HFF-Myc (cell line): ENCODE measurements at places on chromosomes 11 and 22.

GRCh38 chr11:9760193-9760575 is 96.3 kb downstream of the SWAP70 start:
- no peak for DNase-seq

GRCh38 chr11:62923601-62924411 is 2.6 kb upstream of the CHRM1 start:
- no peak for DNase-seq

DNA sequence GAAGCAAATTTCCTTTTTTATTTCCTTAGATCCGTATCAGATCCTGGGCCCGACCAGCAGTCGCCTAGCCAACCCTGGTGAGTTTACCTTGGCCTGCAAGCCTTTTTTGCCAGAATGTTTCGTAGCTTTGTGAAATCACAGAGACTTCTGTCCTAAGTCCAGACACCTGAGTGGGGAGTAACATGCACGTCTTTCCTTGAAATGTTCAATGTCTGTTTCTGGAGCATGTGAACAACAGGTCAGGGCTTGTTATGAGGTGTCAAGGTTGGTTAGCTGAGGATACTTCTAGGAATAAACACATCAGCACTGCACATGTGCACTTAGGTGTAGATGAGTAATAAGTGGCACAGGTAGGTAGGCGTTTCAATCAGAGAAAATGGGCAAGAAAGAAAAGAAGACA is 58.0 kb downstream of the KCNJ1 start:
- DNase-seq = no peak

DNA sequence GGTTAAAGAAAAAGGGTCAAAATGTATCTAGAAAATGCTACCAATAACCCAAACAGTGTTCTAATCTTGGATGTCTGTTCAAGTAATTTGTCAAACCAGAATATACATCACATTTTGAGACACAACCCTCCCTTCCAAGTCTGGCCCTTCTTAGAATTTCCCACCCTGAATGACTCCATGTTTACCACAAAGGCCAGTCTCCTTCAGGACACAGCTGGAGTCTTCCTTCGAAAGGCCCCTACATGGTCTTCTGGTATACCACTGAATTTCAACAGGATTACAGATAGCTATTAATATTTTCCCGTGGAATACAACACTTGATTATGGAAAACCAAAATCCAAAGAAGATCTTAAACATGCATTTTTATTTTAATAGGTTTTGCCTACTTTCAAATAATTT is 10.2 kb downstream of the CCDC34 start:
- DNase-seq = no peak

DNA sequence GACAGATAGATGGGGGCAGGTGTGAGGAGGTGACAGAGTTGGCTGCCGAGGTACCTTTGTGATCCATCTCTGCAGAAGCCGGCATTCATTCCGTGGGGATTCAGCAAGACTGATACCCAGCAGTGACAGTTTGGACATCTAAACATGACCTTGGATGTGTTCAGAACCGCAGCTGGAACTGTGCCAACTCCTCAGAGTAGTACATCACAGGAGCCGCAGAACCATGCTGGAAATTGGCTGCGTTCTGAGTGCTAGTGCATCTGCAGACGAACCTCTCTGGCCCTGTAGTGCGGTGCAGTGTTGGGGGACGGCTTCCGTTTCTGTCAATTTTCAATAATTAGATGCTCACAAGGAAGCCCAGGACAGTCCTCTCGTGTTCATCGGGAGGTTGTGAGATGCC is 772.1 kb downstream of the NTM start:
- no peak for DNase-seq

- DNase-seq = no peak
Observed at GRCh38 chr22:50698546-50698945, 25.9 kb downstream of the SHANK3 start.

DNA sequence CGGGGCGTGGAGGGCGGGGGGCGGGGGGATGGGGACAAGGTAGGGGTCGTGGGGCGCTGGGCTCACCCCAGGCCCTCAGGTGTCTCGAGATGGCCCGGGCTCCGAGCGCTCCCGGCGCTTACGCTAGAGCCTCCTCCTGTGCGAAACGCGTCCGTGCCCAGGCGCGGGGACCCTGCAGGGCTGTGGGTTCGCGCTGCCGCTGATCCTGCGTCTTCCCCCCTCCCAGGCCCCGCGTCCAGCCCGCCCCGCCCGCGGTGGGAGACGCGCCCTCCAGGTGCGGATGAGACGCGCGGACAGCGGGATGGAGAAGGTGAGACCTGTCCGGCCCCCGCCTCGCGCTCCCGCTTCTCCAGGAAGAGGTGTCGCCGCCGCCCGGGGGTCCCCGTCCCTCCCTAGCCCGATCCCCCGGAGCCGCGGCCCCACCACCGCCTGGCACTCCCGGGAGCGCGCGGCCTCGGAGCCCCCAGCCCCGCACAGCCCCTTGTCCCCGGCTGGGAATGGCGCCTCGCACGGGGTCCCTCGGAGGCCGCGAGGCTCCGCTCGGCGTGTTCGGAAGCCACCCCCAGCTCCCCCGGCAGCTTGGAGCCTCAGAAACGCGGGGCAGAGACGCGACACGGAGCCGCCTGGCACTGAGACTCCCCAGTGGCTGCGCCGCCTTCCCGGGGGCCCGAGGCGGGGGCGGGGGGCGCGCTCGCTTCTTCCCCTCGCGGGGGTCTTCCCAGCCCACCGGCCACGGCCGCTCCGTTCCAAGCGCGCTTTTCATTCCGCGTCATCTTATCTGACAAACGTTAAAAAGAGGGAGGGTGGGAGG is 27.6 kb upstream of the TOLLIP start:
- no peak for DNase-seq

- DNase-seq = peak; percentile 45
Observed at GRCh38 chr11:109853156-109853776, 239.9 kb upstream of the ZC3H12C start.

DNA sequence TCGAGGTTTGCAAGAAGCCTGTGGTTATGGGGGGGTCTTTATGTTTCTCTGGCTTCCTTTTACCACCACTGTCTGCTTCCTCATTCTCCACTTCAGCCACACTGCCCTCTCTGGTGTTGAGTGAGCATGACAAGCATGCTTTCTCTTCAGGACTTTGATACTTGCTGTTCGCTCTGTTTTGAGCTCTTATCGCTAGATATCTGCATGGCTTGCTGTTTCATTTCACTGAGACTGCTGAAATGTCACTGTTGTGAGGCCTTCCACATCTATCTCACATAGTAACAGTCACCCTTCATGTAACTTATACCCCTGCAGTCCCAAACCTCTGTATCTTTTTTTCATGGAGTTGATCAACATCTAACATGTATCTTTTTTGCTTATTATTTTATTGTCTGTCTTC is 59.8 kb downstream of the TMEM135 start:
- no peak for DNase-seq
